ENCODE measurements at places on chromosomes 7 and 10.
A peak's percentile ranks its signal among the peaks of the same experiment; 100 is the strongest.

DNA sequence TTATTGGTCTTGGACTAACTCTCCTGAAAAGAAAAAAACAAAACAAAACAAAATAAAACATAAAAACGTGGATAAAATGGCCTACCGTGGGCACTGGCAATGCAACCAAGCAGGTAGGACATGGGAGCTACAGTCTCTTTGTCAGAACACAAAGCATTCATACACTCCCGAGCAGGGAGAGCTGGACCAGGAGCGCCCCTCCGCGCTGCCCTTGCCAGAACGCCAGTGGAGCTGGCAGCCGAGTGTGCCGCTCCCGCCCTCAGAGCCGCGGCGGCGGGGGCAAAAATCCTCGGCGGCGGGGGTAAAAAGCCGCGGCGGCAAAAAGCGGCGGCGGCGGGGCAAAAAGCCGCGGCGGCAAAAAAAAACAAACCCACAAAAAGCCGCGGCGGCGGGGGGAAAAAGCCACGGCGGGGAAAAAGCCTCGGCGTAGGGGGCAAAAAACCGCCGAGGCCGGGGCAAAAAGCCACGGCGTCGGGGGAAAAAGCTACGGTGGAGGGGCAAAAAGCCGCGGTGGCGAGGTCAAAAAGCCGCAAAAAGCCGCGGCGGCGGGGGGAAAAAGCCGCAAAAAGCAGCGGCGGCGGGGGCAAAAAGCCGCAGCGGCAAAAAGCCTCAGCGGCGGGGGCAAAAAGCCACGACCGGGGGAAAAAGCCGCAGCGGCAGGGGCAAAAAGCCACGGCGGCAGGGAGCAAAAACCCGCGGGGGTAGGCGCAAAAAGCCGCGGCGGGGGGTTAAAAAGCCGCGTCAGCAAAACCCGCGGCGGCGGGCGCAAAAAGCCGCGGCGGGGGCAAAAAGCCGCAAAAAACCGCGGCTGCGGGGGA is 418.1 kb downstream of the ZNF716 start:
- no peak for DNase-seq

- DNase-seq: no peak
Measured at GRCh38 chr10:49617121-49618020, 3.5 kb downstream of the CHAT start.

DNA sequence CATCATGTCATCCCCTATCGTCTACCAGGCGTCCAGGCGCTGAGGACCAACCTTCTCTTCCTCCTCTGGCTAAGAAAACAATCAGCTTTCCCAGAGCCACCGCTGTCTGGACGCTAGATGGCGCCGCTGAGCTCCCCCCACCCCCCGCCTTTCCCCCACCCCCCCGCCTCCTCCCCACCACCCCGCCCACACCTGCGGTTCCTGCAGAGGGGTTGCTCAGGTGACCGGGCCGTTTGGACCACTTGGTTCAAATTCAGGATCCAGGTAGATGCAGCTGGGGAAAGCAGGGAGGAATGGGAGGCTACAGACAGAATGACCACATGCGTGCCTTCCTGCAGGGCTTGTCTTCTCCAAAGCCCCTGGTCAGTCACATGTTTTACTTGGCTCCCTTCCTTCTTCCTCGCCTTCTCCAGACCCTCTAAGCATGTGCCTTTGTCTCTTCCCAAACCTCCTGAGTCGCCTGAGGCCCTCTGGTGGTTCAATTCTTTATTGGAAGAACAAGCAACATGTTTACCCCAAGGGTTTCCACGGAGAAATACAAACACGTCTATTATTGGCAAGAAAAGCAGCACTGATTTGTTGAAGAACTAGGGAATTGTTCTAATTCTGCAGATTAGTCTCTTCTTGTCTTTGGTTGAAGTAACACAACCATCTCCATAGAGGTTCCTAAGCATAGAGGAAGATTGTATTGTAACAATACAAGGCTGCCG is 24.7 kb downstream of the AOC1 start:
- peak; percentile 21 for DNase-seq

DNA sequence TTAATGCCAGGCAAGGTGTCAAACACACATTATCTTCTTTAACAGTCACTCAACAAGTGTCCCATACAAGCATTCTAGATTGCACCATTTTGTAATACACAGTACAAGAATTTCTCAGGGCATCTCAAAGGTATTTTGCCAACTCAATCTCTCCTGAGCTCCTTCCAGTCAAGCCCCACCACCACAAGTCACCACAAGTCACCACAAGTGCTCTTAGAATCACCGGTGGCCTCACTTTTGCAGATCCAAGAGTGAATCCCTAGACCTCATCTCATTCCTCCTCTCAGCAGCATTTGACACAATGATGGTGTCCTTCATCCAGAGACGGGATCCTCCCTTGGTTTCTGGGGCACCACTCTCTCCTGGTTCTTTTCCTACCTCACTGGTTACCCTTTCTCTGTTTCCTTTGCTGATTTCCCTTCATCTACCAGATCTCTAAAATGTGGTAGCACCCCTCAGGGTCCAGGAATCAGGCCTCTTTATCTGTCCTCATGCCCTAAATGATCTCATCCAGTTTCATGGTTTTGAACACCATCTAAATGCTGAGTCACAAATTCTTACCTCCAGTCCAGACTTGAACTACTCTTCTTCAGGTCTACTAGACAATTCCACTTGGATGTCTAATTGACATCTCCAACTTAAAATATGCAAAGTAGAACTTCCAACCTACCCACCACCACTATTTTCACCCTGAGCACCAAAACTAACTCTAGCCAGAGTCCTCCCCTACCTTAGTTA is 26.9 kb downstream of the VPS41 start:
- no peak for DNase-seq

GRCh38 chr7:157825325-157825724 is 488.5 kb downstream of the DNAJB6 start:
- no peak for DNase-seq

- no peak for DNase-seq
Measured at GRCh38 chr10:95841661-95842498, 65.9 kb upstream of the CC2D2B start.

- no peak for DNase-seq
Measured at GRCh38 chr10:24723788-24724380, at the start of gene ARHGAP21. TSS of gene ARHGAP21 (minus strand) at chr10:24723887. CDS start at chr10:24721899, 1,988 bp downstream.

- DNase-seq: no peak
Measured at GRCh38 chr10:117005527-117006055, 604 bp upstream of the SHTN1 start.

DNA sequence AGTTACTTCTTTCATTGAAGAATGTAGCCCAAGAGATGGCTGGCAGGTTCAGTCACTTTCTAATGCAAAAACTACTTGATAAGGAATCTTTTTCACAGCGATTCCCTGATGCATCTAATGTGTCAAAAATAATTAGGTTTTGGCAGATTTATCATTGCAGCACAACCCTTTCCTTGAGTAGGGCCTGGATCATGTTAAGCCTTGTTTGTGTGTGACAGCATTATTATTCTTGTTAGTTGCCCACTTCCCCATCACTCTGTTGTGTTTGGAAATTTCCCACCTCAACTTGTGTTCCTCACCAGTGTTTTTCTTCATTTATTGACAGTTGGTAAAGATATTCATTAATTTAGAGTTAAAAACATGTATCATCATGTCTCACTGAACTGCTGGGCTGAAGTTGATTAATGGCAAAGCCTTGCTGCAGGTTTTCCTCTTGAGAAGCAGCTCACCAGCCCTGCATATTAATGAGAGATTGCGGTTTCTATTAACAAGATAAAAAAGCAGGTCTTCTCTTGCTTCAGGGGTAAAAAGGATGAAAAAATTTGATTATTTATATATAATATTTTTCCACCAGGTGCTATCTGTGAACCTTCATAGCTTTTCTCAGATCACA is 233.3 kb upstream of the MDFIC start:
- DNase-seq: no peak

GRCh38 chr7:11831156-11831735 is 752 bp downstream of the THSD7A start:
- DNase-seq: no peak

- no peak for DNase-seq
Measured at GRCh38 chr10:12470719-12471118, 121.4 kb downstream of the CAMK1D start.

DNA sequence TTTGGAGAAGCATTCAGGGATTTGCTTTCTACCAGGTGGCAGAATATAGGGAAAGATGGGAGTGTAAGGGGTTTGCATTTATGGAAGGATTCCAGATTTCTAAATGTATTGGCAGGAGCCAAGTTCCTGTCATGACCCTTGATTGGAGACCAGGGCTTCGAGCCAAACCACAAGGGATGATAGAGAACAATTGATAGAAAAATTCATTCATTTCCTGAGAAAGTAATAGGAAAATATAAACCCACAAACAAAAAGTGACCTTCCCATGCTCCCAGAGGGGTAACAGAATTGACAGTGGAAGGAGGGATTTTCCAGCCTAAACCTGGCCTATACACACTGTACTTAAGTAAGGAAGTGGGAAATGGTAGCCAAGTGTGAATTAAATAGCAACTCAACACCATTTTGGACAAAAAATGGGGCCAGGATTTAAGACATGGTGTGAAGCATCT is 22.4 kb upstream of the IFIT2 start:
- no peak for DNase-seq

- no peak for DNase-seq
Measured at GRCh38 chr10:119211625-119212441, 4.5 kb downstream of the GRK5 start.

DNA sequence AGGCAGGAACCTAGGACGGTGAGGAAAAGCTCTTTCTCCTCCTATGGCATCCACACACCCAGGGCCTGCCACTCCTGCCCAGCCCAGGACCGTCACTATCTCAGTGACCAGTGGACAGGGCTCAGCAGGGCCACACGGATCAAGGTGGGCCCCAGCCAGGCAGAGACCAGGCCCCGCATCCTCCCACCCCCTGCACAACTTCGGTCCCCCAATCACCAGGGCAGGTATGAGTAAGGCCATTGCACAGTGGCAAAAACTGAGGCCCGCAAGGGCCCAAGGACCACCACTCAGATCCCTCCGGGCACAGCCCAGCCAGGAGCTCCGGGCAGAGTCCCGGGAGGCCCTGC is 30.3 kb downstream of the OAT start:
- DNase-seq: no peak

GRCh38 chr10:74433993-74434392 is 283.0 kb downstream of the ADK start:
- DNase-seq: no peak

DNA sequence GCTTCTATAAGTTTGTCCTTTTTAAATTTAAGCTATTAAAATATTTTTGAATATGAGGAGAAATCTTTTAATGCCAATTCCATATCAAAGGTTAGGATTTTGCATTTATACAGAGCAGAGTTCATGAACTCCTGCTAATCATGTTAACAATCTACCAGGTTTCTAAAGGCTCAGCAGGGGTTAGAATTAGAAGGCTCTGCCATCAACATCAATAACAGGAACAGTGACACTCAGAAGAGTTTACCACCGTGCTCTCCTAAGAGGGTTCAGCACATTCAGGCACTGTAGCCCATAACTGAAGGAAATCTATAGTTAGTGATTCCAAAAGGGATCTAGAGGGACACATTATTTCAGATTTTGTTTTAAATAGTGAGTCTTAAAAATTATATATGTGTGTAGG is 100.1 kb downstream of the HOXA1 start:
- DNase-seq: no peak

GRCh38 chr10:48768144-48768766 is 83.6 kb downstream of the WDFY4 start:
- DNase-seq: no peak

DNA sequence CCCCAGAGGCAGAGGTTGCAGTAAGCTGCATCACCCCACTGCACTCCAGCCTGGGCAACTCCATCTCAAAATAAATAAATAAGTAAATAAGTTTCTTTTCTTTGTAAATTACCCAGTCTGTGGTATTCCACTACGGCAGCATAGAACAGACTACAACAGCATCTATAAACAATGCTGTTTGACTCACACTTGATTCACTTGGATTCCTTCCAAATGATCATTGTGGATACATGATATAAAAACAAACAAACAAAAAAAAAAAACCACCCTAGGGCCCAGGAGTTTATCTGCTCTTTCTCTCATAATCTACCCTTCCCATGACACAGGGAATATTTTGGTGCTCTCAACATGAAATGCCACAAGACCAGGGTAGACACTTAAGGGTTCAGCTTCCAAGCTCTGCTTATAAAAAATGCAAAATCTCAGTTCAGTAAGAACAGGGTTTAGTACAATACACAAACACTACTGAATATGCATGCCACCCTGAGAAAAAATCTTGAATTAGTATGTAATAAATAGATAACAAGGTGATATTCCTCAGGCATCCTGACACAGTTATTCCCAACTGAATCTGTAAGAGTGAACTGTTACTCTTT is 200.9 kb downstream of the FAM107B start:
- no peak for DNase-seq

DNA sequence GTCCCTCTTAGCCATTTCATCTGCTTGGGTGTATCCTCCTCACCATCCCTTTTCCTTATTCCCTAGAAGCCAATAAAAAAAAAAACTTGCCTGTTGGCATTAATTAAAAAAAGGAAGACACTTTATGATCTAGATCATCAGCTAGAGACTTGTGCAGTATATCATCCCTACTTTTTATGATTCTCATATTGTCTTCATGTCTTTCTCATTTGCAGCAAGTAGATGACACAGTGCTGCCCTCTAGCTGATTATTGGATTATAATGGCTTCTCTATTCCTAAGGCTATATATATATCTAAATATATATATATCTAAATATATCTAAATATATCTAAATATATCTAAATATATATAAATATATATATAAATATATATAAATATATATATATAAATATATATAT is 272.4 kb upstream of the LRGUK start:
- DNase-seq: no peak

GRCh38 chr7:105423987-105424386 is 35.3 kb upstream of the SRPK2 start:
- no peak for DNase-seq

GRCh38 chr10:71995887-71996575 is 31.8 kb downstream of the CHST3 start:
- DNase-seq: no peak

GRCh38 chr10:90859321-90859751 is 1.5 kb upstream of the HTR7 start:
- DNase-seq: no peak

DNA sequence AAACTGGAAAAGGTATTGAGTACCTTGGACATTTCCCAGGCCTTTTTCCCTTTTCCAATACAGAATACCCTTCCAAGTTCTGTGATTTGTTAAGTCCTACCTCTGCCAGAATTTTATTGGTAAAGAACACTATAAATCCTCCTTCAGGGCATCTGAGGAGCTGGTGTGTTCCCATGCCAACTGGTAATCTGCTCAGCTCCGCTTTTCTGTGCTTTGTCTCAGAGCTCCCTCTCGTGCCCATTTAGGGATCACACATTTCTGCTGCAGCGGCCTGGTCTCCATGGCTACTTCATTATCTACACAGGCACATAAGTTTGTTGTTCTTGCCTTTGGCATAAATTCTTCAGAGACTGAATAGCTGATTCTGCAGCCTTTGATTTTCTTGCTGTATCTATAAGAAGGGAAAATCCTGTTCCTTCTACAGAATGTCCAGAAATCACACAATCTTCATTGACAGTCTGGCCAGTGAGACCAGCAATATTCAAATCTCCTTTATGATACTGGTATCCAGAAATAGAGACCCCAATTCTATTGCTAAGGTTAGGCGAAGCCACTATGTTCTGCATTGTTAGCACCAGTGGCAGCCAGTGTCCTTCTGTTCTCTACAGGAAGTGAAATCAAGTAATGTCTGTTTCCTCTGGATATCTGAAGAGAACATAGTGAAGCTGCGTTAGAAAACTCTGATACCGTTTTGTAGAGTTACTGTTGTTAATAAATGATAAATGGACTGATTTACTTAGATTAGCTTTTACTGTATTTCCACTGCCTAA is 51.9 kb downstream of the DENND11 start:
- DNase-seq: no peak

- no peak for DNase-seq
Measured at GRCh38 chr7:102890292-102890970, 22.4 kb upstream of the LRRC17 start.

Measured in stimulated activated CD8-positive, alpha-beta memory T cell treated with anti-CD3 and anti-CD28 coated beads, Interleukin-15, amount 100 ng/mL, for 24 hours (primary cell).